ENCODE measurements at places on chromosomes 5 and 9.

GRCh38 chr5:109961751-109962150 lies 272.0 kb downstream of the MAN2A1 start:
- no peaks in the 10 kb centered on the region for H3K27me3 ChIP-seq
- no peaks in the 10 kb centered on the region for H3K36me3 ChIP-seq
- DNase-seq, result no peak

GRCh38 chr5:43121913-43122484 lies 1.3 kb downstream of the ZNF131 start:
- peak overlapping the region; percentile 97 for H3K27ac ChIP-seq
- no peak for DNase-seq
- H3K36me3 ChIP-seq, result peaks cover 41% of the 10 kb centered on the region
- H3K27me3 ChIP-seq, result no peaks in the 10 kb centered on the region
- peaks cover 13% of the 10 kb centered on the region for H3K4me1 ChIP-seq

DNA sequence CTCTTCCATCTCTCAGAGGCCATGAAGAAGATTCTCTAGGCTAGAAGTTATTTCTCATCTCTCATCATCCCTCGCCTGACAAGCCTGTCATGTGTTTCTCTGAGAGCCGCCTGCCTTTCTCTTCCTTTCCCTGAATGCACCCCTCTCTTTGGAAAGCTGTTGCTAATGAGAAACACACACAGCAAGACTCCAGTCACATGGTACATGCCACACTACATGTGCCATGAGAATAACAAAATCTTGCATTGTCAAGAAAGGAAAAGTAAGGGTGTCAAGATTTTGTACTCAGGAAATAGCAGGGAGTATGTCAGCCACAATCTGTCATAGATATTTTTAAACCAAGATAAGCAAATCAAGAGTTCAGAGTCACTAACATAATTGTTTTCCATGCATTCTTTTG lies 8.9 kb downstream of the AGXT2 start:
- no peak for DNase-seq
- peaks cover 31% of the 10 kb centered on the region for H3K4me1 ChIP-seq
- H3K36me3 ChIP-seq, result no peaks in the 10 kb centered on the region
- H3K4me3 ChIP-seq, result no peak overlapping the region
- no peaks in the 10 kb centered on the region for H3K27me3 ChIP-seq
- H3K27ac ChIP-seq, result no peak overlapping the region

- H3K4me1 ChIP-seq, result peaks cover 15% of the 10 kb centered on the region
- H3K4me3 ChIP-seq, result no peak overlapping the region
- no peaks in the 10 kb centered on the region for H3K36me3 ChIP-seq
- no peak overlapping the region for H3K27ac ChIP-seq
- no peaks in the 10 kb centered on the region for H3K27me3 ChIP-seq
Observed at GRCh38 chr5:38548064-38548759, 8.2 kb downstream of the LIFR start.

- DNase-seq, result peak; percentile 45
- no peak overlapping the region for H3K27ac ChIP-seq
- H3K36me3 ChIP-seq, result no peaks in the 10 kb centered on the region
Observed at GRCh38 chr5:10701567-10702039, 59.4 kb downstream of the DAP start.

DNA sequence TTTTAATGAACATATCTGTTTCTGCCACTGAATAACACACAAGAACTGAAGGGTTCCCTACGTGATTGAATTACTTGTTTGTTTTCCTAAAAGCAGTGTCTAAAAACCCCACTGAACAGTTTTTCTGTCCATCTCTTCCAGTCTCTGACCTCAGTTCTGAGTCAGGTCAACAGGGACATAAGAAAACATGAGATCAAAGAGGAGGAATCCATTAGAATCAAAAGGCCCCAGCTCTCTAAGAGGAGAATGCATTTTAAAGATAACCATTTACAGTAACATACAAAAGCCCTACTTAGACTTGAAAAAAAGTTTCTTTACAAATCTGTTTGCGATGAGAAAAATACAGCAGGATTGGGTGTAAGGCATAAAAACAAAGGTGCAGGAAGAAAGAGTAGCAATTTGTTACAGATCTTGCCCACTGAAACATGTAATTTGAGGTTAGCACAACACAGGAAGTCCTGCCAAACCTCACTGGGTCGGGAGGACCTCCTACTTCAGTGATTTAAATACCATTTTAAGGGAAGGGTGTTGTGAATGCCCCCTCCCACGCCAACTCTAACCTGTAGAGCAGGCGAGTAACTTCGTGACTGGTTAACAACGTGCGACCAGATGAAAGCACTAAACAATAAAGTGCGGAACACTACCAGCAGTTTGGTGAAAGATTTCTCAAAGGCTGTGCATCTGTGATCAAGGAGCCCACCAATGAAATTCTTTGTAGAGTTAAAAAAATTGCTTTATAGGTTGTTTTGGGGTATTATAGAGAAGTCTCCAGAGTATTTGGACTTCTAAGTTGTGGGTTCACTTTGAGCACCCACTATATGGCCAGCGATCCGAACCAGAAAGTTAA lies 1.3 kb downstream of the QSOX2 start:
- no peaks in the 10 kb centered on the region for H3K36me3 ChIP-seq
- peak overlapping the region; percentile 92 for H3K4me3 ChIP-seq
- H3K4me1 ChIP-seq, result peaks cover 37% of the 10 kb centered on the region
- H3K27ac ChIP-seq, result peak overlapping the region; percentile 76
- no peak for DNase-seq
- peaks cover 7% of the 10 kb centered on the region for H3K27me3 ChIP-seq

- no peaks in the 10 kb centered on the region for H3K36me3 ChIP-seq
- H3K27ac ChIP-seq, result no peak overlapping the region
- H3K4me3 ChIP-seq, result no peak overlapping the region
- no peak for DNase-seq
Observed at GRCh38 chr5:6115852-6116251, 262.5 kb downstream of the MED10 start.

DNA sequence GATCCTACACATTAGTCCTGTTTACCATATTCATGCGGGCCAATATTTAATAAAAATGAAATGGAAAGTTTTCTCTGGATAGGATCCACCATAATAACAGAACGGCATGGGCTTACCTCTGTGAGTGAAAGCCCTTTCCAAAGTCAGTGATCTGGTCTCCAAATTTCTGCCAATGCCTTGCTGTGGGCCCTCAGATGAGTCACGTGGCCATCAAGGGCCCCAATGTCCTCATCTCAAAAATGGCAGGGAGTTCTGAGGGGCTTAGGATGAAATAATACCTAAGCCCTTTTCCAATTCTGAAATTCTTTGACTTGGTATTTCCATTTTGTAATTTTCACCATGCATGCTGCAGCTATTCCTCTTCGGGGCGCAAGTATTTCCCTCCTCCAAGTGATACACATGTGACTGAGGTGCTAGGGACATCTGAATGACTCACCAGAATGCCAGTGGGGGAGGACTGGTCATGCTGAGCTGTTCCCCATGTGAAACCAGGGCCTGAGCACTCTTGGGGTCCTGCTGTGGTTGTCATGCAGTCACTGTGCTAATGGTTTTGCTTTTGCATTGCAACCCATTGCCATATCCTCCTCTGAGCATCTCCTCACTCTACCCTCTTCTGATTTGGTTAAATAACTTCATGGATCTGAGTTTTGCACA lies 35.0 kb downstream of the ITK start:
- H3K36me3 ChIP-seq, result no peaks in the 10 kb centered on the region
- no peaks in the 10 kb centered on the region for H3K27me3 ChIP-seq
- no peak for DNase-seq
- no peak overlapping the region for H3K27ac ChIP-seq
- H3K4me1 ChIP-seq, result peaks cover 3% of the 10 kb centered on the region
- H3K4me3 ChIP-seq, result no peak overlapping the region
